Endothelial cell (in vitro differentiated cells): ENCODE measurements at places on chromosomes 1 and 21. TPM values are rescaled to one million over a fixed set of nuclear protein-coding genes. Genes with fewer than 3 reads are reported as not detected.
A peak's percentile ranks its signal among the peaks of the same experiment; 100 is the strongest.

The TFF2 gene
- not detected for total RNA-seq

The BGLAP gene
- total RNA-seq = 1.2 TPM

The OR2T35 gene
- not detected for total RNA-seq

GRCh38 chr1:234322979-234323378 is 50.3 kb upstream of the COA6 start:
- peak; percentile 79 for DNase-seq
